ENCODE measurements at places on chromosomes 3 and 15.

DNA sequence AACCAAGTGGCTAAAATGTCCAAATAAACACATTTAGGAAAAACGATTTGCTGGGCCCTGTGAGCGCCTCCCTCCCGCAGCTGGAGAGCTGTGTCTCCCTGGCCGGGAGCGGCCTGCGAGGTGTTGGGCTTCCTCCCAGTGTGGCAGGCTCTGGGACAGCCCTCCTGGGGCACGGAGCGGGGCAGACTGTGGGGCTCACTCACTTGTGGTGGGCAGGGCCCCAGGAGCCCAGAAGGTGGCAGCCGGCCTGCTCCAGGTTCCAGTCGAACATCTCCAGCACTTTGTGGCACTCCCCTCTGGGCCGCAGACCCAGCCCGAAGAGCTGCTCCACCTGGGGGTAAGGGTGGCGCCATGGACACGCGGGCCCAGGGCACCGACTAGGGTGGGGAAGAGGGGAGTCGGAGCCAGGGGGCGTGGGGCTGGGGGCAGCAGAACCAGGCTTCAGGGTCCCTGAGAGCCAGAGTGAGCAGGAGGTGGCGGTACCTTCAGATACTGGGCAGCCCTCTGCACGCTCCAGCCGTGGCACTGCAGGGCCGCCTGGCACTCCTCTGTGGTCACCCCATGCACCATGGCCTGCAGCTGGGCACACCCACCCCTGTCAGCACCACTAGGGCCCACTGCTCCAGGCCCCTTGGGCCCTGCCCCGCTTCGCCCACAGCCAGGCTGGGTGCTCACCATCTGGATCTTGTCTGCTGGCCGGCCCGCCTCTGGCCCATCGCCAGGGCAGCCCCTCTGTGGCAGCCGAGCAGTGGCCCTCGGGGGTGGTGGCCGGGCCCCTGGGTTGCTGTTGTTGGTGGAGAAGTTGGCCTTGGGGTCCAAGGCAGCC is 41.5 kb downstream of the TNK2 start:
- no peak for DNase-seq

- DNase-seq, result no peak
These were observed 37.7 kb upstream of the FRMD4B start for GRCh38 chr3:69423463-69424155.

GRCh38 chr15:99917252-99917651 is 184.0 kb upstream of the LYSMD4 start:
- DNase-seq, result no peak

DNA sequence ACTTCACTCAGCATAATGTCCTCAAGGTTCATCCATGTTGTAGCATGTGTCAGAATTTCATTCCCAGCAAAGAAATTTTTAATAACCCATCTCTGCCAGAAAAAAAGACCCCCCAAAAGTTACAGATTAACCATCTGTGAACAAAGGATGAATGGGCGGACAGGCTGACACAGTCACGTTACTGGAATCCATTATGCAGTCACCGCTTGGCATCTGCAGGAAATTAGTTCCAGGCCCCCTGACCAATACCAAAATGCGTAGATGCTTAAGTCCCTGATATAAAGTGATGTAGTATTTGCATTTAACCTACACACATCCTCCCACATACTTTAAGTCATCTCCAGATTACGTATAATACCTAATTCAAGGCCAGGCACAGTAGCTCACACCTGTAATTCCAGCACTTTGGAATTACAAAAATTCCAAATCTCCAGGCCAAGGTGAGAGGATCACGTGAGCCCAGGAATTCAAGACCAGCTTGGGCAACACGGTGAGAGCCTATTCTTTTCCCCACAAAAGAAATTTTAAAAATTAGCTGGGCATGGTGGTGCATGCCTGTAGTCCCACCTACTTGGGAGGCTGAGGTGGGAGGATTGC is 1.5 kb upstream of the SLC12A8 start:
- DNase-seq, result no peak

DNA sequence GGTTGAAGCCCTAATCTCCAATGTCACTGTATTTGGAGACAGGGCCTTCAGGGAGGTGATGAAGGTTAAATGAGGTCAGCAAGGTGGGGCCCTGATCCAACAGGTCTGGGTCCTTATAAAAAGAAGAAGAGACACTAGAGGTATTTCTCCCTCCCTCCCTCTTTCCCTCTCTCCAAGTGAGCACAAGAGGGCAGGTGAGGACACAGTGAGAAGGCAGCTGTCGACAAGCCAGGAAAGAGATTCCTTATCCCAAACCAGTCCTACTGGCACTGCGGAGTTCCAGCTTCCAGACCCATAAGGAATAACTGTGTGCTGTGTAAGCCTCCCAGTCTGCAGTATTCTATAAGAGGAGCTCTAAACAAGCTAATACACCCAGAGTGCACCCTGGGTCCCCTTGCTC is 134.7 kb downstream of the ADAMTS17 start:
- DNase-seq, result no peak

DNA sequence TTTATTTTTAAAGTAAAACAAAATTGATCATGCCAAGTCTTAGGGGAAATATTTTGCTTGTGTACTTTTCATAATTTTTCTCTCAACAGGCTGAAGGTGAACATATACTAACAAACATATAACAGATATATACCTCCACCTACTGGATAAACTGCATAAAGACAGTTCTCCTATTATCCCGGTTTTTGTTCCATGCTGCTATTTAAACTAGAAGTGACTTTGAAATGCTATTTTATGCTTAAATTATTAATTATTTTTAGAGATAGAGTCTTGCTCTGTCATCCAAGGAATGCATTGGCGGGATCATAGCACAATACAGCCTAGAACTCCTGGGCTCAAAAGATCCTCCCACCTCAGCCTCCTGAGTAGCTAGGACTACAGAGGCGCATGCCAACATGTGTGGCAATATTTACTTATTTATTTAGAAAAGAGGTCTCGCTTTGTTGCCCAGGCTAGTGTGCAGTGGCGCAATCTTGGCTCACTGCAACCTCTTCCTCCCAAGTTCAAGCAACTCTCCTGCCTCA is 49.8 kb downstream of the ST3GAL6 start:
- DNase-seq, result no peak

DNA sequence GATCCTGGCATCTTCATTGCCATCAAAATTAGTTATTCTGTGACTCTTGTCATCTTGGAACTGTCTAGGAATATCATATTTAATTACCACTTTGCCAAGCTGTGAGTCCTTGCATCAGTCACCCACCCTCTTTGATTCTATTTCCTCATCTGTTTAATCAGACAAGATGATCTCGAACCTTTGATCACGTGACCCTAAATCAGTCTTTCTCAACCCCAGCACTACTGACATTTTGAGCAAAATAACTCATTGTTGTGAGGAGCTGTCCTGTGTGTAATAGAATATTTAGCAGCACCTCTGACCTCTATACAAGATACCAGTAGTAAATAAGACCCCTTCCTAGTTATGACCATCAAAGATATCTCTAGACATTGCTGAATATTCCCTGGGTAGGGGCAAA is 343.4 kb upstream of the ARPP21 start:
- no peak for DNase-seq

- no peak for DNase-seq
These were observed 109.8 kb upstream of the TBC1D5 start for GRCh38 chr3:17852217-17852616.

DNA sequence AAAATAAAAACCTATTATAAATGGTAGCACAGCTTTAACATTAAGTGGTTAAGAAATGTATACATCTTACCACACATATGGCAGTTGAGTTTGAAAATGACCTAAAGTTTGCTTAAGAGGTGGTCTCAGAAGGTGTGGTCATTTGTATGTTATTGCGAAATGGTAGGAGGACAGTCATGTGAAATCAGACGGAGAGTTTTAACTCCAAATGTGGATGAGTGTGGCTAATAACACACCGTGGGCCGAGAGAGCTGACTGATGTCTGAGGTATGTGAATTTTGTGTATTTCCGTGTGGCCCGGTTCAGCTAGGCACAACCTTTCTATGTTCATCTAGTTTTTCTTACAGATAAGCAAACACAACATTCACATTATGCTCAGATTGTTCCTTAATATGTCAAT is 71.9 kb downstream of the ARNT2 start:
- no peak for DNase-seq

GRCh38 chr3:184750349-184751083 is 38.7 kb upstream of the MAGEF1 start:
- DNase-seq, result no peak

- no peak for DNase-seq
These were observed 21.2 kb downstream of the TFG start for GRCh38 chr3:100730524-100730923.

DNA sequence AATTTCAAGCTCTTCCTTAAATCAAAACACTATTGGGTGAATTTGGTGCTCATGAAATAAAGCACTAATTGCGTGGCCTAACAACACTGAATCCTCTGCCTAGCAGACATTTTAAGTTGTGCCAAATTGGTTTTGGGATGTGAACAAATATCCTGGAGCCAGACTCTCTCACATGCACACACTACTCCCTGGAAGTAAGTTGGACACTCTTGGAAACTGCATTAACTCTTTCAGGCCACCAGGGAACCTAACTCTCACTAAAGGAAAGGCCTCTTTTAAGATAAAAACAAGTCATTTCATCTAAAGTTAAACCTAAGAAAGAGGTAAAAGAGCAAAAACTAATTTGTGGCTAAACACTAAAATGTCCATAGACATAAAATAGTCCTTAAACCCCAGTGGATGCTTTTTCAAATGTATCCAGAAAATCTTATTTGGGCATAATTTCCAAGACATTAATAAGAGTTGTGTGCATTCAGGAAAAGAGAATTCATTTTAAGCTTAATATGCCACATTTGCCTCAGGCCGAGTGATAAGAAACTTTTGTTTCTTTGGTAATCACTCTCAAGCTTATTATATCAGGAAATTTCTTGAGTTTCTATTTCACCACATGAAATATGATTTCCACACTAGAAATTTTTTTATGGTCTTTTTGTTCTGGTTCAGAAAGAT is 61.8 kb downstream of the ZBTB20 start:
- DNase-seq, result no peak

DNA sequence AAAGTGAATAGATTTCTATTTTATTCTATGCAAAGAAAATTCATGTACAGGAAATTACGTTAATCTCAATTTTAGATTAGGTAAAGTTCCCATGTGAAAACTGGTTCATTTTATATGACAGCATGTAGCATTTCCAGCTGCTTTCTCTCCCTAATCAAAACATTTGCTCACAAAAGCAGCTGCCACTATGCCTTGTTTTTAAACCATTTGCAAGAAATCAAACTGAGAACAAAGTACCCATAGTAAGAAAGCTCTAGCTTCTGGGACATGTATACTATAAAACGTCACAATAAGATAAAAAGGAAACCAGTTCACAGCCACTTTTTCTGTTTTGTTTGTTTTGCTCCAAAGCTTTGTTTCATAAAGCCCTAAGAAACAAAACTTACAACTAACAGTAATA is 5.0 kb upstream of the CRYBG3 start:
- DNase-seq, result no peak

- DNase-seq, result no peak
These were observed 604 bp downstream of the KCTD6 start for GRCh38 chr3:58492494-58492905.

DNA sequence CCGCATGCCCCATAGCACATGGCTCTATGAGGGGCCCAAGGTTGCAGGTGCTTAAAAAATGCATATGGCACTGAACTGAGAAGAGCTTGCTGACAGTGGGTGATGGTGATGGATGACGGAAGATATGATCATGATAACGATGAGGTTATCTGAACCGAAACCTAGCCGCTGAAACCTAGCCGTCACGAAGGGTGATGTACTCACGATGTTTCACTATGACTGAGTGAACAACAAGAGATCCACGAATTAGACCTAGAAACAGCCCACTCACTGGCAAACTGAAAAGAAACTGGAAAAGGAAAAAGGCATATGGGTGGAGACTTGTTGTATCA is 57.6 kb upstream of the BCL6 start:
- no peak for DNase-seq

DNA sequence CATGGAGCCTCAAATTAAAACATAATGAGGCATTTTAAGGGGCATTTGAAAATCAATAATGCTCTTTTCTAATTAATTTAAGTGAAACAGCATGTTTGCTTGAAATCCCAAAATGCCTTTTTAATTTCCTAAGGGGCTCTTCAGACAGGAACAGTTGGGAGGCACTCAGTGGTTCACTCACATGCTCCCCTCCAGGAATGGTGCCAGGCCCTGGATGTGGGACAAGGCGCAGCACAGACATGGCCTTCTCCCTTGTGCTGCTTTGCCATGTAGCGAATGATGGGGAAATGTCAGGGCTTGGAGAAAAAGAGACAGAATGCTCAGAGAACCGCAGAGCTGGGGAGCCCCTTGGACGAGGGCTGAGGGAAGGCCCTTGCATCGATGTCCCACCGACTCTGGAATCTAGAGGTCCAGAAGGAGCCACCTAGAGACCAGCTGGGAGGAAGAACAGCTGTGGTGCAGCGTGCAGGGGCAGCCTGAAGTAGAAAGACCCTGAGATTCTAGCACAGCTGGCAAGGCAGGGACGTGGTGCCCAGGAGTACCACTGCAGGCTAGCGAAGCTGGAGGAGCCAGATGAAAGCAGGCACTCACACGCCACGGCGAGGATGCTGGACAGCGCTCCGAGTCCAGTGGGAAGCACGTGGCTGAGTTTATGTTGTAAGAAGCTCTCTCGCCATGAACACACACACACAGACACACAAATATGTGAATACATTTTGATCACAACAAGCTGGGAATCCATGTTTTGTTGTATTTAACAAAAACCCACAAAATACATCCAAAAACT is 27.0 kb downstream of the NSMCE3 start:
- no peak for DNase-seq

DNA sequence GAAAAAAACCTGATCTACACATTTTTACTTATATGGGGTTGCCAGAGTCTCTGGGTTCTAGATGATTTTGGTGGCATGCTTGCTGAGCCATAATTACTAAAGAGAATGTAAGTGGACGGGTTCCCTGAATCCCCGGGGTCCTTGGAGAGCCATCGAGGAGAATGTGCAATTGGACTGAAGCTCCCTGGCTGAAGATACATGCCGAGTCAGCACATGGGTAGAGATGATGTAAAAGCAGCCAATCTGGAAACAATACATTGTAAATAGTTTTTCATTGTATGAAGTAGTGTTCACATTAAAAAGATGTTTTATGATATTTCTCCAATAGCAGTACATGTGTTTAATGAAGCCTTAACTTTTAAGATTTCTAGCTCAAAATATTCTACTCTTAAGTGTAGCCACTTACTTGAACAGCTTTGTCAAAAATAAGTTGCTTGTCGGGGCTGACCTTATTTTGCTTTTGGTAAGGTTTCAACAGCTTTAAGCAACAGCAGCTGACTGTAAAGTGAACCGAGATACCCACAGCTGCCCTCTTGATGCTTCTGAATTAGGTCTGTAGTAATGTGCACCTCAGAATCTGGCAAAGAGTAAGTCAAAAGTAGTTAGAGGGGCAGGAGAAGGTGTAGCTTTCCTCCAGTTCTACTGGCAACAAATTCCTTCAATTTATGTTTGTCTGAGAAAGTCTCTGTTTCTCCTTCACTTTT is 205.7 kb downstream of the PLCL2 start:
- no peak for DNase-seq

- no peak for DNase-seq
These were observed 675 bp downstream of the RBM15B start for GRCh38 chr3:51391566-51392354.

GRCh38 chr15:90765966-90766365 is 48.8 kb downstream of the BLM start:
- DNase-seq, result no peak

Data from forelimb muscle (tissue), 1 donor.